Pulmonary artery endothelial cell (primary cell): ENCODE measurements at places on chromosomes 2 and 18. TPM values are rescaled to one million over a fixed set of nuclear protein-coding genes. Genes with fewer than 3 reads are reported as not detected.

The REG3G gene
- total RNA-seq = not detected in 2 replicates

DNA sequence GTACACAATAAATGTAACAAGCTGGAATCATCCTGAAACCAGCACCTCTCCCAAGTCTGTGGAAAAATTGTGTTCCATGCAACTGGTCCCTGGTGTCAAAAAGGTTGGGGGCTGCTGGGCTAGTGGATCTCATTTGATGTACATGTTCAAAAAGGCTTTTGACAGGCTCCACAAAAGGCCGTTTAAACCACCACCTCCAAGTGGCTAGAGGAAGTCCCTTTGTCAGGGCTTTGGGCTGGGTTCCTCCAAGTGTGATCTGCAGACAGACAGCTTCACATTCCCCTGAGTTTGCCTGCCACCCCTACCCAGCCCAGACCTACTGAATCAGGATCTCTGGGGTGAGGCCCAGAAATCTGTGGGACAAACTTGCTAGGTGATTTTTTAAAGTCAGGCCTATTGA lies 84.7 kb downstream of the TGFA start:
- no peak for DNase-seq

The SP140 gene
- not detected in 2 replicates for total RNA-seq

- no peak for DNase-seq
Measured at GRCh38 chr2:218852911-218853667, 6.5 kb upstream of the WNT6 start.

GRCh38 chr2:42736598-42737322 lies 27.2 kb downstream of the OXER1 start:
- DNase-seq = no peak

The GPR148 gene
- not detected in 2 replicates for total RNA-seq

The CD207 gene
- not detected in 2 replicates for total RNA-seq

GRCh38 chr2:20486571-20486970 lies 39.7 kb downstream of the RHOB start:
- DNase-seq = no peak

The HOXD9 gene
- total RNA-seq = not detected in 2 replicates

DNA sequence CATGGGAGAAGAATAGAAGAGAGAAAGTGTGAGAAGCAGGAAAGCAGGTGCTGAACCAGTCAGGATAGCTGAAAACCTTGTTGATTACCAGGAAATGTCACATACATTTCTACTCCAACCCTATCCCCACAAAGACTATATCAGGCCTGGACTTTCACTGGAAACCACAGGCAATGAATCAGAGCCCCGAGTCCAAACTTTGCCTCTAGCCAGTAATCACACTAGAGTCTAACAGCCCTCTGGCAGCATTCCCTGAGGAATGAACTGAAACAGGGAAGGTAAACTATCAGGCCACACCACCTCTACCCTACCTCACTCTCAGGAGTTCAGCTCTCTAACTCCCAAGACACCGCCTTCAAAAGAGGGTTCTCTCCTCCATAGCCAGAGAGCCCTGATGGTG lies 18.7 kb upstream of the IHH start:
- no peak for DNase-seq

The CCDC68 gene
- 1.1 and 1.6 TPM in 2 replicates for total RNA-seq

DNA sequence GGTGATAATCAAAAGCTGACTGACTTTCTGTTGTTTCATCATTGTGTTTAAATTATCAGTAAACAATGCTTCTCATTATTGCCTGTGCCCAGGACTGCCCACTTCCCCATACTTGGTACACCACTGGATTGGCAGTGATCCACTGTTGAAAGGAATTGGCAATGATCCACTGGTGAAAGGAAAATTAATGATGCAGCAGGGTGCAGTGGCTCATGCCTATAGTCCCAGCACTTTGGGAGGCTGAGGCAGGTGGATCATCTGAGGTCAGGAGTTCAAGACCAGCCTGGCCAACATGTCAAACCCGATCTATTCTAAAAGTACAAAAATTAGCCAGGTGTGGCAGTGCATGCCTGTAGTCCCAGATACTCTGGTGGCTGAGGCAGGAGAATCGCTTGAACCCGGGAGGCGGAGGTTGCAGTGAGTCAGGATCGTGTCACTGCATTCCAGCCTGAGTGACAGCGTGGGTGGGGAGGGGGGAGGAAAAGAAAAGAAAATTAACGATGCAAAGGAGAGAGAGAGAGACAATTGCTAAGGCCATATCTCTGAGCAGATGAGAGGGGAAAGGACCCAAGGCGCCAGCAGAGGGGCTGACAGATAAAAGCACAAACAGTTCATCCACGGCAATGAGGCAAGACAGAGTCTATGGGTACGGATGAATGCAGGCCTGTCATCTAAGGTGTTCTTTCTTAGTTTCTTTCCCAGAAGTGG lies 10.2 kb upstream of the GTF2A1L start:
- DNase-seq = no peak

DNA sequence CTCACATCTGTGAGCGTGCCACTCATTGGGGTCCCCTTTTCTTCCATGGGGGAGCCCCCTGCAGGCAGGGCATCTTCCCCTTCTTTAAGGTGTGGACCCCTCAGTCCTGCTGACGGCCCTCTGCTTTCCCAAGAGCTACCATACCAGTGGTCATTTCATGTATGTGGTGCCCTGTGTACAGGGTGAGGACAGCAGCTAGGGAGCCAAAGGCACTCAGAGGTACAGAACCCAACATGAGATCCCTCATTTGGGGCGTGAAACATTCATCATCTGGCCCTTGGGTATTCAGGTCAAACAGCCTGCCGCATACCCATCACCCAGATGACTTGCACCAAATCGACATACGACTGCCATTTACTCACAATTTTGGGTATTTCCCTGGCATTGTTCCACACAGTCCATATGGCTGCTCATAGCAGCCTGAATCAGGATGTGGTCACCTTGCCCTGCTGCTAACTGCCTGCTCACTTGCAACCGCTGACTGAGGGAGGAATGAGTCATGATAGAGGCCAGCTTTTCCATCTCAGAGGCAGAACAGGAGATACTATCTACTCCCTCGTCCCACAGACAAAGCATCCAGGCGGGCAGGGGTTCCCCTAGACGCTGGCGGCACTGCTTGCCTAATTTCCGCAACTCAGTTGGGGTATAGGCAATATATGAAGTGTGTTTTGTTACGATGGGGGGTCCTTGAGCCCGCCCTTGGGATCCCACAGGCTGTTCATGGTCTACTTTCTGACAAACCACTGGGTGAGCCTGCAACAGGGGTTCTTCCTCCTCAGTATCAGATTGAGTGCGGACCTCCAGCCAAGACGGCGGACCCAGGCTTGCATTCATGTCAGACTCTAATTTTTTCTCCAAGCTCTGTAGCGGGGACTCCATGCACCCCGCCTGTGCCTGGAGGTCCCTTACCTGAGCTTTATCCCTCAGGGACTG lies 228.6 kb downstream of the SATB2 start:
- no peak for DNase-seq

DNA sequence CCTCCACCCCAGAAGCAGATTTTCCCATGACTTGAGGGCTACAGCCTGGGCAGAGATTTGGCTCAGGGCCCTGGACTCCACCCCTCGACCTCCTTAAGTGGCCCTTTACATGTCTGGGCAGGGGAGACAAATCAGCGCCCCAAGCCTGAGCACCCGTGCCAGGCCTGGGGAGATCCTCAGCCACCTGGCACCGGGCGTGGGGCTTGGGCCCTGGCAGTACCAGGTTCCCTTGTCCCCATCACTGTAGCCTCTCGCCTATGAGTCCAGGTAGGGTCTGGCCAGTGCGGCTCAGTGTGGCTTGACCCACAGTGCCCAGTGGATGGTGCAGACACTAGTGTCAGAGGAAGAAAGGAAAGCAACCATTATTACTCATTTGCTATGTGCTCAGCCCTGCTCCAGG lies 22.0 kb upstream of the DNMT3A start:
- no peak for DNase-seq
